H7 (cell line): ENCODE measurements at places on chromosomes 3 and 15. TPM values are rescaled to one million over a fixed set of nuclear protein-coding genes. Genes with fewer than 3 reads are reported as not detected.
A peak's percentile ranks its signal among the peaks of the same experiment; 100 is the strongest.

The GP9 gene
- not detected in 2 replicates for total RNA-seq

DNA sequence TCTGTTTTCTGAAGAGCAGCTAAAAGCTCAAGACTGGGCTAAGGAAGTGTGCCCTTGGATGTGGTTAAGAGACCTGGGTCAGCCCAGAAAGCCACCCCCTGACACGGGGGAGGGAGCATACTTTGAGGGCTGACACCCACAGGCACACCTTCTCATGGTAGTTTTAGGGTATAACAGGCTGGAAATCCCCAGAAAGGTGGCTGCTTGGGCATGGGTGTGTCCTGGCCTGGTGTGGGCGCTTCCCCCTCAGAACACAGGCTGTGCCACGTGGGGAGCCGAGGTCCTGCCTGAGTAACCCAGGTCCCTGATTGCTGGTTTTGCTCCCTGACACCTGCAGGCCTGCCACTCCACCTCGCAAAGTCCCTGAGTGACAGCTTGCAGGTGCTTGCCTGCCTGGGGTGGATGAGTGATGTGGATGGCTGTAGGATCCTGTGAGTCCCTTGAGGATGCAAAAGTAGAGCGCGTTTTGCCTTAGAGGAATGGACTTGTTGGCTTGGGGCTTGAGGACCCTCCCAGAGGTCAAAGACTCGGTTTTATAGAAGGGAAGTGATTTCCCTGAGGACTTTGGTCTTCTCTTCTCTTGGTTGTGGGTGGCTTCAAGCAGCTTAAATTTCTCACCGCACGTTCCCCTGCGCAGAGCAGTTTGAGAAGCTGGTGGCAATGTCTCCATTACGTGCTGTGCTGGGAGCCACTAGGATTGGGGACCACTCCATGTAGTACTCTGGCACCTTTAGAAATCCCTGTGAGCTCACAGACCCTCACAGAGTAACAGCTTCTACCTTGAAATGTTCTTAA is 94.4 kb downstream of the DNASE1L3 start:
- DNase-seq, result no peak

GRCh38 chr15:42215913-42216829 is 8.1 kb upstream of the VPS39 start:
- no peak for DNase-seq

DNA sequence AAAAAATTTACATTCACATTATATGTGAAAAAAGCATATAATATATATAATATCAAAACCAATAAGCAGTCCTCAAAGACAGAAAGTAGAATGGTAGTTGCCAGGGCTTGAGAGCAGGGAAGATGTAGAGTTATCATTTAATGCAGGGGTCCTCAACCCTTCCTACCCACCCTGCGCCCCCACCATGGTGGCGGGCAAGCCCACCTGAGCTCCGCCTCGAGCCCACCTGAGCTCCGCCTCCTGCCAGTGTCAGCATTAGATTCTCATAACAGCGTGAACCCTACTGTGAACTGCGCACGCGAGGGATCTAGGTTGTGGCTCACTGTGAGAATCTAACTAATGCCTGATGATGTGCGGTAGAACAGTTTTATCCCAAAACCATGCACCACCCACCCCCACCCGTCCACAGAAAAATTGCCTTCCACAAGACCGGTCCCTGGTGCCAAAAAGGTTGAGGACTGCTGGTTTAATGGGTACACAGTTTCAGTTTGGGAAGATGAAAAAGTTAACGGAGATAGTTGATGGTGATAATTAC is 3.0 kb downstream of the TRIM59 start:
- no peak for DNase-seq

The SPTSSB gene
- total RNA-seq, result 0.07 and 0.31 TPM in 2 replicates

- DNase-seq, result no peak
These were observed 227.6 kb downstream of the ADAMTS9 start for GRCh38 chr3:64460141-64460730.

The ITGA11 gene
- total RNA-seq, result 0.03 and 0.07 TPM in 2 replicates

DNA sequence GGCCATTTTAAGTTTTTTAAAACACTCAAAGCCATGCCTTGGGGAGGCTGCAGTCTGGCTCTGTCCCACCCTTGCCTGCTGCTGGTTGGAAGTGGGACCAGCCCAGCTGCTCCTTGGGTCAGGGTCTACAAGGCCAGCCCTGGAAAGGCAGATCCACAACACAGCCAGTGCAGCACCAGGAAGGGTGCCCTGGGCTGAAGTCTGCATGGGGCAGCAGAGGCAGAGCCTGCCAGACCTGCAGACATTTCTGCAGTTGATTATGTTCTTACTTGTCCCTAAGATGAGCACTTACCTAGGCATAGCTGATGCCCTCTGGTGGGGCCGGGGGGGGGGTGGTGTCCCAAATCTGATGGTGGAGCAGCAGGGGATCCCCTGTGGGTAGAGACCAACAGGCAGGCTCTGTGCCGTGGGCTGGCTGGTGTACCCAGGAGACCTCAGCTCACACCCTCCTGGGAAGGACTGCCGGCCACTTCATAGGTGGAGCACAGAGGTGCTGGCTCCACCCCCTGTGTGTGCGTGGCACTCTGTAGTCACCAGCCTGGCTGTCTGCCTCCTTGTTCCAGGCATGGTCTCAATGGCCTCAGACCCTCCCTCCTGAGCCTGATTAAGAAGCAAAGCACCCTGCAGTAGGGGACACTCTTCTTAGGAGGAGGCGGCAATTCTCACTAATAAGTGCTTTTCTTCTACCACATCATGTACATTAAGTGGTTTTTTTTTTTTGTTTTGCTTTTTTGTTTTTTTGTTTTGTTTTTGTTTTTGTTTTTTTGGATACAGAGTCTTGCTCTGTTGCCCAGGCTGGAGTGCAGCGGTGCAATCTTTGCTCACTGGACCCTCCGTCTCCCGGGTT is 97.4 kb upstream of the KLF13 start:
- peak; percentile 71 for DNase-seq

DNA sequence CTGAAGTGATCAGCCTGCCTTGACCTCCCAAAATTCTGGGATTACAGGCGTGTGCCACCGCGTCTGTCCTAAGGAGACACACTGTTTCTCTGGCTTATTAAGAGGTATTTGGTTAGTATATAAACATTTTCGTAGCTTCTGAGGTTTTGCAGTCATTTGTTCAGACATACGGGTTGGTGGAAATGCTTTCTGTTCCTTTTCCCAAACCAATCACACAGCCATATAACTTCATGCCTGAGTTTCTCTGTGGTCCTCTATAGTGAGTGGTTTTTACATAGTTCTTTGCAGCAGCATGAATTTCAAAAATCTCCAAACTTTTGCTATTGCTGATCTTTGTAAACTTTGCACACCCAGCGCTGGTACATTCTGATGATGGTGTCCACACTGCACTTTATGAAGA is 100.5 kb downstream of the AKAP13 start:
- DNase-seq, result no peak
